ENCODE measurements at places on chromosomes 7 and 10.

DNA sequence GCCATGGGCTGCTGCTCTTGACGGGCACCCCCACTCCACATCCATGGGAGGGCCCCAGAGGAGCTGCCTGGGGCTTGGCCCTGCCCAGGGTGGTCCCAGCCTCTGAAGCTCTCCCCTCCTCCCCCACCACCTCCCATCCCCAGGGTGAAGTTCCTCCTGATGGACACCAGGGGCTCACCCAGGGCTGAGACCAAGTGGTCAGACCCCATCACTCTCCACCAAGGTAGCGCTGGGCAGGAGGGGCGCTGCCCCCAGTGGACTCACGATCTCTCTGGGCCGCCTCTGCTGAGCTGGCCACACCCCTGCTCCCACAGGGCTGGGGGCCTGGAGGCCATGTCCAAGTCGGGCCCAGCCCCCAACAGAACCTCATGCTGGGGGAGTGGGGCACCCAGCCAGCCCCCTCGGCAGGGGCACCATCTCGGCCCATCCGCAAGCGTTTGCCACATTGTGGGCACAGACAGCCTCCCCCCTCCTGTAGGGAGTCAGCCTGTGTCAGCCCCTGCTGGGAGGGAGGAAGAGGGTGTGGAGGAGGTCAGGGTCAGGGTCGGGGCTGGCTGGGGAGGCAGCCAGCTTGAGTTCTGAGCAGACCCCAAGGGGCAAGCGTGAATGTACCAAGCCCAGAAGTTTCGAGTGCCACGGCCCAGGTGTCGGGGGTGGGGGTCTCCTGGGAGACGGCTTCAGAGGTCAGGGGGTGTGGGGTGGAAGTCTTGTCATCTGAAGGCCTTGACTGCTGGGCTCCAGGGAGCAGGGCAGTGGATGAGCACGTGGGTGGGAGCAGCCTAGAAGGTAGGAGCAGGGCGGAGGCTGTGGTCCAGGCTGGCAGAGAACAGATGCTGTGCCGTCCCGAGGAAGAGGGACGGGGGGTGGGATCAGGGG is 2.8 kb downstream of the UPK3B start:
- H3K4me1 ChIP-seq = peaks cover 4% of the 10 kb centered on the region
- H3K36me3 ChIP-seq = no peaks in the 10 kb centered on the region
- no peak overlapping the region for H3K27ac ChIP-seq
- no peak for DNase-seq

DNA sequence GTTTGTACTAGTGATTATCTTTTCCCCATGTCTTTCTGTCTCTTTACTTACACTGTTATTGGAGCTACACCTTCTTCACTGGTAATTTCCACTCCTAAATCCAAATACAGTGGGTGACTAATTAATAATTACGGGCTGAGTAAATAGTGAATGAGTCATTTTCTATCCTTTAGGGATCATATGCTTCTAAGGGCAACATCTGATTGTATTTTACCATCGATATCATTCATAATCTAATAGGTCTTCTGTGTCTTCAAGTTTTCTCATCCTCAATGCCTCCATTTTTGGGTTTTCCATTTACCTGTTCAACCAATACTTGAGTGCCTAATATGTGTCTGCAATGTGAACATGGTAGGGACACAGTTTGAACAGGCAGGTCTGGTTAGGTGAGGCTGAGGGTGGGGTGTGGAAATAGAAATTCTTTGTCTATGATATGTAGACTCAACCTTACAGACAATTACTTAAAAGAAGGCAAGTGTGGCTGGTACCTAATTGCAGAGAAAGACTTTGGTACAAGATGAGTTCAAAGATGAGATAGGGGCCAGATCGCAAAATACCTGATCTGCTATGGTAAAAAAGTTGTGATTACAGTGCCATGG is 5.9 kb upstream of the DHX32 start:
- no peak for DNase-seq
- no peak overlapping the region for H3K4me3 ChIP-seq
- no peaks in the 10 kb centered on the region for H3K27me3 ChIP-seq
- no peaks in the 10 kb centered on the region for H3K4me1 ChIP-seq

- DNase-seq = no peak
- H3K4me3 ChIP-seq = no peak overlapping the region
- H3K27me3 ChIP-seq = no peaks in the 10 kb centered on the region
- H3K27ac ChIP-seq = no peak overlapping the region
- no peaks in the 10 kb centered on the region for H3K36me3 ChIP-seq
Observed at GRCh38 chr10:71263376-71263775, 51.0 kb downstream of the UNC5B start.

DNA sequence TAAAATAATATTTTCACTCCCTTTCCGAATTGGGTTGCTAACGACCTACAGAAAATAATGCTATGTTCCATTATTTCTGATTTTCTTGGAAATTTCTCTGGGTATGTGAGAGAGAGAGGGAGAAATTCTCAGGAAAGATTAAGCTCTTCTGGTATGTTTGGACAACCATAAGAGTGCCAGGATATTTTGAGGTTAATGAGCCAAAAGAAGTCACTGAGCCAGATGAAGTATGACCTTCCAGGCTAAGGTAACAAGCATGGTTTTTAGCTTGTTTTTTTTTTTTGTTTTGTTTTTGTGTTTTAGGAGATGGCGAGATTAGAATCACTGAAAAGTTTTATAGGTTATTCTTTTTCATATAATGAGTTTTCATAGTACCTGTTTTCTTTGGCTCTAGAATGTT is 171.0 kb upstream of the FOXP2 start:
- H3K4me3 ChIP-seq = no peak overlapping the region
- no peaks in the 10 kb centered on the region for H3K4me1 ChIP-seq
- no peaks in the 10 kb centered on the region for H3K27me3 ChIP-seq
- H3K36me3 ChIP-seq = no peaks in the 10 kb centered on the region

- peak overlapping the region; percentile 55 for H3K27ac ChIP-seq
- peaks cover 31% of the 10 kb centered on the region for H3K4me1 ChIP-seq
- H3K36me3 ChIP-seq = peaks cover 8% of the 10 kb centered on the region
- no peak for DNase-seq
- no peaks in the 10 kb centered on the region for H3K27me3 ChIP-seq
Observed at GRCh38 chr7:129843978-129844840, 108.6 kb downstream of the UBE2H start.

- H3K27ac ChIP-seq = no peak overlapping the region
- no peaks in the 10 kb centered on the region for H3K36me3 ChIP-seq
- H3K4me1 ChIP-seq = no peaks in the 10 kb centered on the region
- no peaks in the 10 kb centered on the region for H3K27me3 ChIP-seq
- DNase-seq = no peak
- no peak overlapping the region for H3K4me3 ChIP-seq
Observed at GRCh38 chr10:80949785-80950184, 412.1 kb downstream of the SH2D4B start.

GRCh38 chr7:25546306-25546705 is 318.0 kb upstream of the NPVF start:
- no peak for DNase-seq
- no peaks in the 10 kb centered on the region for H3K36me3 ChIP-seq

All from T-helper 2 cell treated with Interferon-gamma antibody and Interleukin-4, amounts not matched to agents 5 μg/mL and 100 μg/mL, for 36 hours (primary cell).